ENCODE measurements at places on chromosomes 6 and 20. TPM values are rescaled to one million over a fixed set of nuclear protein-coding genes. Genes with fewer than 3 reads are reported as not detected.

The BPIFB2 gene
- total RNA-seq: not detected

The HIVEP2 gene
- 38.1 TPM for total RNA-seq

The ID4 gene
- not detected for total RNA-seq

The CST9L gene
- not detected for total RNA-seq

The DACT2 gene
- not detected for total RNA-seq

The BFSP1 gene
- total RNA-seq: 0.18 TPM

The CASS4 gene
- total RNA-seq: 3.5 TPM

The PHF3 gene
- 45.6 TPM for total RNA-seq

The BIRC7 gene
- total RNA-seq: 5.3 TPM

The XKR7 gene
- not detected for total RNA-seq

The TRIM10 gene
- not detected for total RNA-seq

The CAPN11 gene
- 0.11 TPM for total RNA-seq
